Activated T-cell treated with anti-CD3 and anti-CD28 coated beads, Interleukin-2, amount 50 U/mL, for 1 hour (primary cell): ENCODE measurements at places on chromosomes 3 and 15.
A peak's percentile ranks its signal among the peaks of the same experiment; 100 is the strongest.

DNA sequence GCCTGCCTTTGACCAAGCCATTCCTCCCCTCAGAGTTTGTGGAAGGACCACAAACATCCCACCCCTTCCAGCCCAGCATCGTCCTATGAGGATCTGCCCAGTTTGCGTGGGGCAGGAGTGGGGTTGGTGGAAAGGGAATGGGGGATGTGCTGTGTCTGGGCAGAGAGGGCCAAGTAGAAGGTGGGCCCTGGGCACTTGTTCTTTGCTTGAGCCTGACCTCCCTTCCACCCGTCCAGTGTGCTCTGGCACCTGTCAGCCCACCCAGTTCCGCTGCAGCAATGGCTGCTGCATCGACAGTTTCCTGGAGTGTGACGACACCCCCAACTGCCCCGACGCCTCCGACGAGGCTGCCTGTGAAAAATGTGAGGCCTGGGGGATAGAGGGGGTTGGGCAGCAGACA lies 10.3 kb downstream of the SPINT1 start:
- no peak for DNase-seq

DNA sequence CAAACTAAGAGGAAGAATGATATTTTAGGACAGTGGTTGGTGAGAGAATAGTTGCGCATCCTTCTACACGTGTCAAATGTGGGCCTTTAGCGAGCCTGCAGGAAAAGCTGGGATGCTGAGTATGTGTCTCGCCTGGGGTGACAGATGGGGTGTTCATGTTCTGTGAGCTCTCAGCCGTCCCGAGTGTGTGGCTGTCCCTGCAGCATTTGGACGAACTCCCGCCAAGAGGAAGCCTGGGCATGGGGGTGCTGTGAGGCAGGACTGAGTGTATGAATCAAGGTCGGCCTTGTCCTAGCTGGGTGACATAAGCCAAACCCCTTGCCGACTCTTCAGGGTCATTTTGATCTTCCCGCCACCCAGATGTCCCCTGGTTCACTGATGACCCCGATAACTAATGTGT lies 94.8 kb downstream of the CACNA1D start:
- DNase-seq = no peak

DNA sequence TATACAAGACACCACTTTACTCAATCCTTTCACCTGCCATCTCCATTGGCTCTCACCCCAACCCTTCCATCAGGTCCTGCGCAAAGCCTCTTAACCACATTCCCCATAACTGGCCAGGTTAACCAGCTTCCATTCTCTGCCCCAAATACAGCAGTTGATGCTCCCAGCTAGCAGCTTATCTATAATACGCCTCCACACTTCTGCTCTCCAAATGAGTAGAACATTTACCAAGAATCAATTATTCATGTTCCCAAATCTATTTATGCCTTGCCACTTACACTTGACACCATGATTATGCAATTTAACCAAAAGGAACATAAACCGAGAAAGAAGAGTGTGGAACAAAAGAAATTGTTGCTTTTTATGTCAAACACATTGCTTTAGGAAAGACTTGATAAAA lies 103.7 kb upstream of the TPM1 start:
- DNase-seq = no peak

DNA sequence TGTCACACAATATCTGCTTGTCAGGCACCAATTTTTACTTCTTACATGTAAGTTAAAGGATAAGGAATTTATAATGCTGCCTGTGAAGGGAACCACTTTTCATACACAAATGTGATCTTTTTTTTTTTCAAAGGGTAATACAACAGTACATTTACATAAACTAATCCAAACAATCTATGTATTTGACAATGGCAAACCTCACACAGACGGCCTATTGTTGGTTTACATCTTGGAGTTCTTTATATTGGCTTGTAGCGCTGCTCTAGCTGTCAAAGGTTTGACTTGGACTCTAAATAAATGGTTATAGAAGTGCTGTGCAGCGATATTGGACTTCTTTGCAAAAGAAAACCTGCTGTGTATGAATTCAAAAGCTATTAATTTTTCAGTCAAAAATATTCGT lies 598.0 kb downstream of the FOXP1 start:
- DNase-seq = no peak

GRCh38 chr3:111662907-111663306 lies 67.8 kb upstream of the ZBED2 start:
- no peak for DNase-seq

DNA sequence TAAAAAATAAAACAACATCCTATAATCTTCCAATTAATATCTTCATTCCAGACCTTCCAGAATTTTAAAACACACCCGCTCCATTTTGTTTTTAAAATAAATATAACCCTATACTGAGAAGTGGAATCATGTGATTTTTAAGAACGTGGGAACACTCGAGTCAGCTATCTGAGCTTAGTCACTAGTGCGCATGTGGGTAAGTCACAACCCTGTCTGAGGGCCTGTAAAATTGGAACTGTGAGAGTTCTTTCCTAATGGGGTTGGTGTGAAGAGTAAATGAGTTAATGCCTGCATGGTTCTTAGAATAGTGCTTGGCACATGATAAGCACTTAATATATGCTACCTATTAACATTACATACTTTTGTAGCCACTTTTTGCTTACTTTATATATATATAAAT lies 19.9 kb upstream of the POLR2M start:
- DNase-seq = no peak

DNA sequence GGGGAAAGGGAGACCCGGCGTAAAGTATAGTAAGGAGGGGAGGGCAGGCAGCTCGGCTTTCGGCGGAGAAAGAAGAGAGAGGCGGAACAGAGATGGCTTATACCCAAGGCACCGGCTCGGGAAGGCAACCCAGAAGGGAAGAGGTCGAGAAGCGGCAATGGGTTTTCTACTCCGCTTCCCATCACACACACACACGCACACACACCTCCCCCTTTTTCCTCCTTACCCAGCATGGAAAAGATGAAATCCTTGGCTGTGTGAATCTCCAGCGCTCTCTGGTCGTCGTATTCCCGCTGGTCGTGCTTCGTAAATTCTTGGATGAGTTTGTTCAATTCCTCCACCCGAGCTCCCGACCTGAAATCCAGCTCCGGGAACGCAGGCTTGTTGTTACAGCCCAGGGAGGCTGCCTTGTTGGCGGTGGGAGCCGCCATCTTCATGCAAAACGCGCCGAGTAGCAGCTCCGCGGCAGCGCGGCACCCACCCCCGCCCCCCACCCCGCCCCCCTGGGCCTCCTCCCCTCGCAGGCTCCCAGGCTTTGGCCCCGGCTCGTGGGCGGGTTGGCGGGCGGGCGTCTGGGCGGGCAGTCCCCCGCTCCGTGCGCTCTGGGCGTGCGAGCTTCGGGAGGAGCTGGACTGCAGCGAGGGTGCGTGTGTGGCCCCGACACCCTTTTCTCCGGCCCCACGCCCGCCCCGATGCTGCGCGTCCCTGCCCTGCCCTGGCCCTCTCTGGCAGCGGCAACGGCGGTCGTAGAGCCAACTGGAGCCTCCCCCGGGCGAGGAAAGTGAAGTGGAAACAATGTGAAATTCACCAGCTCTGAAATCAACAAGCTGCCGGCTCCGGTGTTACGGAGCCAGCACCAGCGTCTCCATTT lies at the start of gene MB21D2:
MB21D2 (minus strand) TSS at position 453 of the 871 bp plus-strand sequence; CDS start at position 437, 16 bp downstream.
- DNase-seq = peak; percentile 61

- no peak for DNase-seq
Observed at GRCh38 chr3:195802795-195803194, 8.9 kb downstream of the MUC4 start.

- DNase-seq = no peak
Observed at GRCh38 chr3:187966636-187967406, 187.1 kb upstream of the LPP start.

DNA sequence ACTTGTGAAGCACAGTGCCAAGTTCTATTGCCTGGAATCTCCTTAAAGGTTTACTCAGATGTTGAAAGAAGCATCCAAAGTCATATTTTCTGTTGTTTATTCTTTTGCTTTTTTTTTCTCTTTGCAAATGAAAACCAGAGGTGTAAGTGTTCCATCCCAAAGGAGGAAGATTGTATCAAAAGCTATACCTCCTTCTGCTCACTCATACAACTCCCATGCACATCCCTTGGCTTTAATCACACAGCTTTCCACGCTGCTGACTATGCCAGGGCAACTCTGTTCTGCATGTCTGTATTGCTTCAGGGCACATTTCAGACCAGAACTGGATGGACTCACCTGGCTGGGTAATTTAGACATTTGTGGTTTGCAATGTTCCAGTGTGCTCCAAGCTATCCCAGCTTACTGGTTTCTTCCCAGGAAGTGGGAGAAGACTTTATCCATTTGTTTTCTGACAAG lies 399.6 kb upstream of the TBL1XR1 start:
- DNase-seq = no peak

GRCh38 chr3:18207226-18207625 lies 217.9 kb downstream of the SATB1 start:
- no peak for DNase-seq

GRCh38 chr15:59372352-59373211 lies at the start of gene MYO1E:
Gene MYO1E, minus strand, starts transcription at chr15:59372871. Its CDS starts 371 bp downstream, at chr15:59372500.
- DNase-seq = peak; percentile 31

- peak; percentile 61 for DNase-seq
Observed at GRCh38 chr15:44194323-44195150, 534 bp downstream of the FRMD5 start.

- no peak for DNase-seq
Observed at GRCh38 chr3:153961494-153961893, 159.7 kb upstream of the ARHGEF26 start.

DNA sequence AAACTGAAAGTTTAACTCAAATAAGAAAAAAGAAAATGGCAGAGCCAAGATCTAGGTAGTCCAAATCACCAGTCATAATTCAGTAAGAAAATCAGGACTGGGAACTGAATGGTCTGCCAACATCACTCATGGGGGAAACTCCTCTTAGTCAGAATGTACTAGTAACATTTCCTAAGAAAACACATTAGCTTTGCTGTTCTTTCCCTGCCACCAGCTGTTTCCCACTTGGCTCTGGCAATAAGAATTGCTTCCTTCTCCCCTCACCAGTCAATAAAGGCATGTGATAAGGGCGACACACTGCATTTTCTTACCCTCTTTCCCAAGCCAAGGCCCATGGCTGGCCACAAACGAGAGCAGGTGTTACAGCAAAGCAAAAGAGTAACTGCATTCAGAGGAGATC lies 46.1 kb downstream of the PIK3R4 start:
- DNase-seq = no peak

- no peak for DNase-seq
Observed at GRCh38 chr3:124860599-124860998, 26.6 kb downstream of the ITGB5 start.

DNA sequence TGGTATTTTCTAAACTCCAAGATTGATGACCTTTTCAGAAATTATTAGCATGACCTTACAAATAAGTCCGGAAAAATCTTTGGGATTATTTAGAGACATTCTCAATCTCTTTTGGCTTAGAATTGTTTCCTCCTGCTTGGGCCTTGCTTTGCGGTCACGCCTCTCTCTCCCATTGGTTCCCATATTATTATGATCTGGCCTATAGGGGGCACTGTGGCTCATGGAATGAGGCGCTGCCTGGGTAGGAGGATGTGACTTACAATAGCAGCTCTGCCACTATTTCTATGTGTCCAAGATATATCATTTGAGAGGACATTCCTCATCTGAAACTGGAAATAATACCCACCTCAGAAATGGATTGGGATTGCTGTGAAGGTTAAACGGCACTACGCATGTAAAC lies 464.9 kb downstream of the MFSD1 start:
- no peak for DNase-seq

DNA sequence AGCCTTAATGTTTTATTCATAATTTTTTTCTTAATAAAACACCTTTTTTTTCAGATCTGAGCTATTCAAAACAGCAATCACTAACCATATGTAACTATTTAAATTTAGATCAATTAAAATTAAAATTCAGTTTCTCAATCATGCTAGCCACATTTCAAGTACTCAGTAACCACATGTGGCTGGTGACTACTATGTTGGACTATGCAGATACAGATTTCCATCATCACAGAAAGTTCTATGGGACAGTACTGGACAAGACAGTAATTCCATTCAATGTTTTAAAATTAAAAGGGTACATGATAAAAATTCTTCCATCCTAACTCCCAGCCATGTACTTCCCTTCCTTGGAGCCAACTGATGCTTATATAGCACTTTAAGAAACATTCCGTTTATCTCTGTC lies 119.3 kb downstream of the GLDN start:
- no peak for DNase-seq

- DNase-seq = no peak
Observed at GRCh38 chr3:179943117-179943880, 93.4 kb downstream of the PEX5L start.

GRCh38 chr3:36812240-36812639 lies 47.9 kb upstream of the DCLK3 start:
- no peak for DNase-seq

DNA sequence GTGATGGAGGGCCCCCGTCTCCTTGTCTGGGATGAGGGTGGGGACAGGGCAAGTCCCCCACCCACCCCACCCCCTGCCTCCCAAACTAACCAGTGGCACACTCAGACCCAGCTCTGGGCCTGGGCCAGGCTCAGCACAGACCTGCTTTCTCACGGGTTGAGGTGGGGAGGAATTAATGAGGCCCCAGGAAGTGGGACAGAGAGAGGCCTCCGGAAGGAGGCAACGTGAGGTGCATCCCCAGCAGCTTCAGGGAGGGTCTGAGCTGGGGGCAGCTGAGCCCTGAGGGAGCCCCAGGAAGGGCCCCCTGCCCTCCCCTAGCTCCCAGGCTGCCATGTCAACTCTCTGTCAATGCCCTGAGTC lies 15.0 kb upstream of the GNAI2 start:
- DNase-seq = no peak

DNA sequence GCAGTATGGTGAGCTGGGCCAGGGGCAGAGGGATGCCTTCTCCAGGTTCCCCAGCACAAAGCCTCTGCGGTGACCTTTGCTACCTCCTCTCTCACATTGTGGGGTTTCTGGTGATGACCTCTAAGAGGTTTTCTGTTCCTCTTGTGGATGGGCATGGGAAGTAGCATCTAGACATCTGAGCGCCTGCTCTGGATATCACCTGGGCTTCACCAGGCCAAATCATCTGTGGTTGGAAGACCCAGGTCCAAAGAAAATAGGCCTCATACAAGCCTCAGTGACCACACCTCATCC lies 7.0 kb downstream of the APEH start:
- no peak for DNase-seq

- DNase-seq = no peak
Observed at GRCh38 chr3:113177526-113177925, 33.8 kb upstream of the BOC start.

GRCh38 chr15:94259121-94259751 lies 27.9 kb downstream of the MCTP2 start:
- no peak for DNase-seq

GRCh38 chr3:57030721-57031120 lies 29.7 kb upstream of the SPATA12 start:
- no peak for DNase-seq

DNA sequence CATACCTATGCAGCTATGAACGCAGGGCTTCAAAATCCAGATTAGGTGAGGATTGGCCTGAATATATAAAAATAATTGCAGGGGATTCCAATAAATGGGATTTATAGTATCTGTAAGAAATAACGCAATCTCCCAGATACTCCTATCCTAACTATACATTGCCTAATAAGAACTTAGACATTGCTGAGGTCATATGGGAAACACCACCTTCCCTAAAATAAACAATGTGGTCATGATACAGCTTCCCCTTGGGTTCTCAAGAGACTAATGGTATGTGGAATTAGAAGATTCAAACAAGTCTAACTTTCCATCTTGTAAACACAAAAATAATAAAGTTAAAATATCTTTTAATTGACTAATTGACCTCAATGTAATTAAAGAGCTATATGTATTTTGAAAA lies 28.2 kb downstream of the UBE3A start:
- no peak for DNase-seq
